MM.1S (cell line): ENCODE measurements at places on chromosomes 3 and 15.

DNA sequence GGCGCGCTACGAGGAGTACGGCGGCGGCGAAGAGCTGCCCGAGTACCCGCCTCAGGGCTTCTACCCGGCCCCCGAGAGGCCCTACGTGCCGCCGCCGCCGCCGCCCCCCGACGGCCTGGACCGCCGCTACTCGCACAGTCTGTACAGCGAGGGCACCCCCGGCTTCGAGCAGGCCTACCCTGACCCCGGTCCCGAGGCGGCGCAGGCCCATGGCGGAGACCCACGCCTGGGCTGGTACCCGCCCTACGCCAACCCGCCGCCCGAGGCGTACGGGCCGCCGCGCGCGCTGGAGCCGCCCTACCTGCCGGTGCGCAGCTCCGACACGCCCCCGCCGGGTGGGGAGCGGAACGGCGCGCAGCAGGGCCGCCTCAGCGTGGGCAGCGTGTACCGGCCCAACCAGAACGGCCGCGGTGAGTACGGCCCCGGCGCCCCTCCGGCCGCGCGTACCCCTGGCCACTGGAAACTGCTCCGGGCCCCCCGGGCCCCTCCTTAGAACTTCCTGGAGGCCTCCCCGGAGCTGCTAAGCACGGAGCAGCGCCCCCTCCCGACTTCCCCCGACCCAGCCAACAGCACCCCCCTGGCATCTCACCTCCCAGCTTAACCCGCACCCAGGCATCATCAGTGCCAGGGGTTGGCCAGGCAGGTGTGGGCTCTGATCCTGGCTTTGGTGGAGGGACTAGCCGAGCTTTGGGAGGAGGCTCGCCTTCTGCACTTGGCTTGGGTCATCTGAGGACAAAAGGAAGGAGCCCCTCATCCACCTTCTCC, 1.4 kb downstream of the LOXL1 start:
- peak; percentile 35 for DNase-seq

GRCh38 chr3:172087198-172087597, 47.8 kb downstream of the FNDC3B start:
- no peak for DNase-seq

DNA sequence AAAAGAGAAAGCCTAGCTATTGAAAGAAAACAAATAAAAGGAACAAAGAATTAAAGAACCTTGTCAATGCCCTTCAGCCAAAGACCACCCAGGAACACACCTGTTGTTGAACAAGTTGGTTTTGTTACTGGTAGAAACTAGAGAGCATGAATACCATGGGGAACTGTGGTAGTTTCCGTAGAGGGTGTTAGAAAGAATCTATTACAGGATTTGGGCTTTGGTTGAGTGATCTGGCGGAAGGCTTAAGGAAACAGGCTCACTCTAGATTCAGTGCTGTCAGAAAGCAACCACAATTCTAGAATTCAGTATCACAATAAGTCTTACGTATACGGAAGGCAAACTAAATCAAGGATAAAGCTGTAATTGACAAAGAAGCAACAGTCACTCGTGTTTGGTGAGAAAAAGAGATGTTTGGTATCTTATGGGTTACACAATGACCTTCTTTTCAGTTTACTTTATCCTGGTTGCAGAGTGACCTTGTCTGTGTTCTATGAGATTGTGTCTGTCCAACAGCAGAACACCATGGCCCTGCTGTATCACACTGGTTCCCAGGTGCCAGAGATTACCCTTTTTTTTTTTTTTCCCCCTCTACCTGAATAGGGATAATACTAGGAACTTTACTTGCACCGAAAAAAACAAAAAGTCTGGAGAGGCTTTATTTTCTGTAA, 265.9 kb downstream of the SHQ1 start:
- DNase-seq, result no peak

- DNase-seq, result no peak
Observed at GRCh38 chr3:149650828-149651227, 7.0 kb downstream of the WWTR1 start.

- DNase-seq, result no peak
Observed at GRCh38 chr3:151445273-151446001, 15.4 kb downstream of the IGSF10 start.

DNA sequence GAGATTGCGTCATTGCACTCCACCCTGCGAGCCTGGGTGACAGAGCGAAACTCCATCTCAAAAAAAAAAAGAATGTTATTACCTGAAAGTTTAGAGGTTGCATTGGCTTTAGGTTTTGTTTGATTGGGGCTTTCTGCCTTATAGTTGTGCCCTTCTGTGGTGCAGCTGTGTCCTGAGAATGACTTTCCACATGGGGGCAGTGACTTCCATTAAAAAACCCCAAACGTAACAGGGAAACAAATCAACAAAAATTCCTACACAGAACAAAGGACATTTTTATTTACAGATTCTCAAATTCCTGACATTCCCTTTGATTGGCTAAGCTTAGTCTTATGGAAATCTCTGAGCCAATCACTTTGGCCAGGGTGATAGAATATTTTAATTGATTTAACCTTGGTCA, 154.1 kb upstream of the GPR149 start:
- DNase-seq, result no peak

GRCh38 chr15:68784206-68784605, 36.5 kb downstream of the ANP32A start:
- DNase-seq, result no peak

DNA sequence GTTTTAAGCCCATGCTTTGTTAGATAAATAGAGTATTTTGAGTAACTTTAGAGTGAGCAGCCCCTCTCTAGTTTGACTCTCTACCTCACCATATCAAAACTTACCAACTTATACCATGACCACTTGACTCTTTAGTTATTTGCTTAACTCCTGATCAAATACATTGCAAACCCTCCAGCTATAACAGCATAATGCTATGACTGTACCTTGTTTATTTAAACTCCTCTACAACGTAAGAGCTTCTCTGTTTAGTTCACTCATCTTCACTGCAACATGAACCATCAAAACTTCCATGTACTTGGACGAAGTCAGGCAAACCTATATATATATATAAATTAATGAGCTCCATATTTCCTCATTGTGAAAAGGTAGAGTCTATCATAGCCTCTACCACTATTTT, 218.2 kb downstream of the DPH6 start:
- no peak for DNase-seq

DNA sequence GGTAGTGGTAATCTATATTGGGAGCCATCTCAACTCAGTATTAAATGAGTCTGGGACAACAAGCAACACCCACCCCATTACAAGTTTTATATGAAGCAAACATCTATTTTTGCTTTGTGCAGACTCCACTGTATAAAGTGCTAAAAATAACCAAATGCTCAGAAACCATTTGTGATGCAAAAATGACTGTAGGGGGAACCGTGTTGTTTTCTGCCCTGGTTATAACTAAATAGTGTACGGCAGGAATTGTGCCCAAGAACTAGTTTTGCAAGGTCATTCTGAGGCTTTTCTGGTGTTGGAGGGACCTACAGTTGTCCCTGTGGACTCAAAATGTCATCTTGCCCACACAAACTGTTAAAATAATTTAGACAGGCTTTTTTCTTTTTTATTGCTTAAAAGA, 88.3 kb downstream of the ITPR1 start:
- no peak for DNase-seq

GRCh38 chr15:55247311-55247710, 42.3 kb downstream of the RAB27A start:
- no peak for DNase-seq

DNA sequence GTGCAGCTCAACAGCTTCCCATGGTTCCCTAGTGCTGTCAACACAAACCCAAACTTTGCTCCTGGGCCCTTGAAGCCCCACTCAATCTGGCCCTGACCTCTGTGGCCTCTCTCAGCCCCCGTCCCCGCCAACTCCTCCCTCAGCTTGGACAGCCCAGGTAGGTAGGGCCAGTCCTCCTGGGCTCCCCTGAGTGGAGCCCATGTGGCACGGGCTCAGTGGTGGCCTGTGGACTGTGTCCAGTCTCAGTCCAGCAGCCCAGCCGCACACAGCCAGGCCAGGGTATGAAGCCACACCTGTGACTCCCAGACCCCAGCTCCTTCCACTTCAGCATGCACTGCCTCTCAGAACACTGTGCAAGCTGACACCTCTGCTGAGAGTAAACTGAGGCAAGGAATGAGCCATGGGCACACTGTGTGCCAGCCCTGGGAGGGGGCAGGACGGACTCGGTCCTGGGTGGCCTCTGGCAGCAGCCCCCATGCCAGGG, 11.5 kb downstream of the PLXND1 start:
- no peak for DNase-seq

DNA sequence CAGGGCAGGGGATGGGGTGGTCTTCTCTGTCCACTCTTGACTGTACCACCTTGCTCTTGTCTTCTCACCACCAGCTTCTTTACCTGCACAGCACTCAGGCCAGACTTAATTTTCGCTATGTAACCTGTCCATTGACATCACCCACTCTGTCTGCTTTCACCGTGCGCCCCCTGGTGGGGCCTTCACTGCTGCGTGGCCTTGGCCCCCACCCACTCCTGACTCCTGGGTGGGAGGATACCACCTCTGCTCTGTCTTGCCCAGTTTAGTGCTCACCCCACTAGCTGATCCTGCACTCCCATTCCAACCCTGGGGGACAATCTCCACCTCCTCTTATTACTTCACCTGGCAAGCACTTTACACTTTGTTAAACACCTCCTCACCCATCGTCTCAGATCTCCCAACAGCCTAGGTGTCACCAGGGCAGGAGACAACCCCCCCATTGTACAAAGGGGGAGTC, 17.7 kb downstream of the PTH1R start:
- peak; percentile 57 for DNase-seq

DNA sequence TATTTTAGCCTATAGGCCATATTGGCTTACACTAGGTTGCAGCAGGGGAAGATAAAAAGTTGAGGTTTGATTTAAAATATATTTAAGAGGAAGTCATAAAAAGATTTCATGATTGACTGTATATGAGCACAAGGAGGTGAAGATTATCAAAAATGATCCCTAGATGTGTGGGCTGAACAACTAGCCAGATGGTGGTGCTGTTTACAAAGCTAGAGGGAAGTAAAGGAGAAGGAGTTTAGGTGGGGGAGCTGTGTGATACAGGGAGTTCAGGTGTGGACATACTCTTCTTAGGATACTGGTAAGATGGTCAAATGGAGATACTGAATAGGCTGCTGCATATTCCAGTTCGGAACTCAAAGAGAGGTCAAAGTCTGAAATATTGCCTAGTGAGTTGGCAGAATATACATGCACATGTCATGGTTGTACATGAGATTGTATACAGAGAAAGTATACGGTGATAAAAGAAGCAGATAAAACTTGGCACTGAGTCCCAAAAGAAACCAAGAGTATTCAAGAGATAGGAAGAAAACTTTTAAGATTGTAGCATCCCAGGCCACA, 727.8 kb downstream of the NLGN1 start:
- DNase-seq, result peak; percentile 47

DNA sequence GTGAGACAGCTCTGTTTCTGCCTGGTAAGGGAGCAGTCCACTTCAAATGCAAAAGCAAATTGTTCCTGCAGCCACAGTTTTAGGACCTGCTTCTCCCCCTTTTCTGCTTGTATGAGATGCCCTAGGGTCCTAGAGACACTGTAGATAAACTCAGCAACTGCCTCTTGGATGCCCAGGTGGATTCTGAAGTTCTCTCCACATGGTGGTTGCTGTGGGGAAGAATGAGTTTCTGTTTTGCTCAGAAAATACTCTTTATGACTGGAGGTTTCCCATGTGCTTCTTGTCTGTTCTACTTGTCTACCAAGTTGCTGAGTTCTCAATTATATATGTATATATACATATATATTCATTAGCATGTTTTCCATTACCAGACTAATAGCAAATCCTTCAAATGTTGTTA, 5.6 kb upstream of the ZNF80 start:
- no peak for DNase-seq

DNA sequence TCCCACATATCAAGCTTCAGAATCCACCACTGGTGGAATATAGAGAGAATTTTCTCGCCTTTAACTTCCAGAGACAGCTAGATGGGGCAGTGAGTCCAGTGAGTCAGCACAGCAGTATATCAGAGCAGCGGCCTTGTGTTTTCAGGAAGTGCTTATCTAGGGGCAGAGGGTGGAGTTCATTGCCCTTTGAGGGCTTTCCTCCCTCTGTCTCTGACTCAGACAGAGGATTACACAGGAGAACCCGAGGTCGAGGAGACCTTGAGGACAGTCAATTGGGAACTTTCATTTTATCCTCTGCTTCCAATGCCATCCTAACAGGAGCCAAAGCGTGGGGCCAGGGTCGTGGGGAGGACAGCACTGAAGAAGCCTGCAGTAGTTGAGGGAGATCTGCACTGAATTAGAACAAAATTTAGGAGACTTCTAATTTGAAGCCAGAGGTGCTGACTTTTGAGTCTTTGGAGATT, 109.6 kb upstream of the UMPS start:
- peak; percentile 29 for DNase-seq

DNA sequence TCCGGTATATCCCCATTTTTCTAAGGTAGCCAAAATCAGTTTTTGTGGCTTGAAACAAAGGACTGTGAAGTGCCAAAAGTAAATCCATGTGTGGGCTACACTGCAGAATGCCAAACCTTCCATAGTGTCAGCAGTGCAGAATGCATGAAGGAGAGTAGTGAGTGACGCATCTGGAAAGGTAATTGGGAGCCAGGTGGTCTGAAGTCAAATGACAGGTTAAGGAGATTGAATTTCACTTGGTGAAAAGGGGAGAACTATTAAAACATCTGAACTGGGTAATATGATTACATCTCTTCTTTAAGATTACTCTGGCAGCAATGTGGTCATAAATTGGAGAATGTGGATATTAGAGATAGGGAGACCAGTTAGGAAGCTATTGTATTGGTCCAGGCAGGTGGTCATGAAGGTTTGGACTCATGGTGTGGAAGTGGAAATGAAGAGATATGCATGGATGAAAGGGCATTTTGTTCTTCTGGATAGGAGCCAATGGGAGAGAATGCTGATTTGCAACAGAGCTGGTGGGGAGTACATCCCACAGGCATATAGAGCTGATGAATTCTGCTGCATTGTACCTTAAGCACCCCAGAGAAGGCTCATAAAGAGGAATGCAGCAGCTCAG, 118.2 kb downstream of the ECT2 start:
- no peak for DNase-seq

- peak; percentile 31 for DNase-seq
Observed at GRCh38 chr3:142180761-142181362, 31.5 kb upstream of the TFDP2 start.

DNA sequence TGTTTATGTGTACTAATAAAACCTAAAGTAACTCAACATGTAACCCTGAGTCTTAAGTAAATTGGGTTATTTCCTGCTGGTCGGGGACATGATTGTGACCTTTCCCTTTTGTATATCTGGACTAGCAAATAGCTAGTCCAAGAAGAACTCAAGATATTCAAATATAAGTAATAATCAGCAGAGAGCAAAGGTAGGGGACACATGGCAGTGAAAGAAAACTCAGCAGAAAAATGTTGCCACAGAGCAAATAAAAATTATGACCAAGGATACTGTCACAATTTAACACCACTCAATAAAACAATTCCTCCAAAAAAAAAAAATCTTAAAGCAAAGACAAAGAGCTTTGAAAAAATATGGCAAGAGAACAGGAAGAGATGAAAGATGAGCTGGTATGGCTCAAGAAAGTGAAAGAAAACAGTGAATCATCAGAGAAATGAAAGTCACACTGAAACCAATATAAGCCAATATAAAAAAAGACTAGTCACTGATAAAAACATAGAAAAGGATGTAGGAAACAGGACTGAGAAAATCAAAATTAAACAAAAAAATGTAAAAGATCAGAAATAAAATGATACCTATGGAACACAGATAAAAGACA, 43.4 kb downstream of the HLTF start:
- DNase-seq, result peak; percentile 61
